Endothelial cell (in vitro differentiated cells): ENCODE measurements at places on chromosomes 6 and 20.
A peak's percentile ranks its signal among the peaks of the same experiment; 100 is the strongest.

DNA sequence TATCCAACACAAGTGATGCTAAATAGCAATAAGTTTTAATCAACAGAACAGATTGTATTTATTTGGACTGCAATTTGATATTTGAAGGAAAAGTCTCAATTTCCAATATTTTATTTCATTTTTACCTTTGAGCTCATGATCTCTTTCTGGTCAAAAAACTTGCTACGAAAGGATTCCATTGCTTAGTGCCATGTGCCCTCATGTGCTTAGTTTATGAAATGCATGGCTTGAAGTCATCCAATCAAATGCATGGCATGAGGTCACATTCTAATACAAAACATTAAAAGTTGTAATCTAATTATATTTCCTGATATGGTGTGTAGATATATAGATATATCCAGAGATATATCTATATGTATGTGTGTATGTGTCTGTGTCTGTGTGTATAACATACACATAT is 321.2 kb upstream of the ADGRB3 start:
- DNase-seq: no peak

DNA sequence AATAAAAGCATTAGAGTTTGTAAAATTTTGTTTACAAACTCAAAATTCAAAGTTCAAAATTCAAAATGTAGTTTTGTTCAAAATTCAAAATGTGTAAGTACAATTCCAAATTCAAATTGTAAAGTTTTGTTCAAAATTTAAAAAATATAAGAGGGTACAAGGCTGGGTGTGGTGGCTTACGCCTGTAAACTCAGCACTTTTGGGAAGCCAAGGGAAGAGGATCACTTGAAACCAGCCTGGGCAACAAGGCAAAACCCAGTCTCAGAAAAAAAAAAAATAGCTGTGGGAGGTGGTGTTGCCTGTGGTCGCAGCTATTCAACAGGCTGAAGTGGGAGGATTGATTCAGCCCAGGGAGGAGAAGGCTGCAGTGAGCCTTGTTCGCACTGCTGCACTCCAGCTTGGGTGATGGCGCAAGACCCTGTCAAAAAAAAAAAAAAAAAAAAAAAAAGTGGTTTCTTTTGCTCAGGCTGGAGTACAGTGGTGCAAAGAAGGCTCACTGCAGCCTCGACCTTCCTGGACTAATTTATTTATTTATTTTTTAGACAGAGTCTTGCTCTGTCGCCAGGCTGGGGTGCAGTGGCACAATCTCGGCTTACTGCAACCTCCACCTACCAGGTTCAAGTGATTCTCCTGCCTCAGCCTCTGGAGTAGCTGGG is 5.4 kb upstream of the ZBTB12 start:
- no peak for DNase-seq

GRCh38 chr20:40416274-40416673 is 272.8 kb downstream of the MAFB start:
- DNase-seq: no peak

- peak; percentile 72 for DNase-seq
Measured at GRCh38 chr6:168035098-168035660, 37.7 kb downstream of the KIF25 start.

- no peak for DNase-seq
Measured at GRCh38 chr6:25137480-25137879, 141.7 kb upstream of the CARMIL1 start.

DNA sequence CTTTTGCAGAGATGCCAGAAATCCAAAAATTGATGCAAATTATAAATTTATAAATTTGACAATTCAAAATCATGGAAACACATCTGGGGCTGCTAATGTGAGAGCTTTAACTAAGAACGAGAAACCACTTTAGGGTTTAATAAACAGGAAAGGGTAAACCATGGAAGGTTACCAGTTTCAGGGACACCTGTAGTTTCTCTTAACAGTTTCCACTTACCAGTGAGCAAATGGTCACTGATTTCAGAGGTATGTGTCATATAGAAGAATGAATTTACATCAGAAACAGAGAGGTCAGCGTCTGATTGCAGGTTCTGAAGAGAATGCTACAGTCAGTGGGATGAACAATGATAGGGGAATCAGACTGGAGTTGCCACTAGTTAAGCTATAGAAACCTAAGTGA is 24.8 kb upstream of the PCSK2 start:
- no peak for DNase-seq

DNA sequence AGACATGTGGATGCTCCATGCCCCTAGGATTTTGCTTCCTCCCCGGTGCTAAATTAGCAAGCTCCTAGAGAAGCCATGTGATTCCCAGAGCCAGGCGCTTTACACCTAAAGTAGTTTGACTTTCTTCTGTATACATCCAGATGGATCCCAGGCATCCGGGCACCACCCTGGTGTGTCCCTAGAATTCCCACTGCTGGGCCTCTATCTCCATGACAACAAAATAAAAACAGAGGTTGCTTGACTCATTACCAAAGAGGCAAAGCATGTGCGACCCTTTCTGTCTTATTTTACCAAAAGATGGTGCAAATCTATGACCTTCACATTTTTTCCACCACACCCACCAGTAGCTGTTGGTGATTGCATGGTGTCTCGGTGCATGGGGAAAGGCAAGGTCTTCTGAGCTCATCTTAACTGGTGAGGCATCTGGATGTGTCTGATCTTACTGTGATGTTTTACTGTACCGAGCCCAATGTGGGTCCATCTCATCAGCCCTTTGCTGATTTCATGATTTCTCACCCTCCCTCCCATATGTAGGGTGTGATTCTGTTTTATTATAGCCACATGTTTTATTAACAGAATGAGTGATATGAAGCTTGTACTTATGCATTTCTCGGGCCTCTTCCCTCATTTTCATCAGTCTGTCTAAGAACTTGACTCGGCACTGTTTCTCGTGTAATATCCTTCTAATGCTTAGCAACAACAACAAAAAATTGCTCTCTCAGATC is 27.4 kb upstream of the VAPB start:
- DNase-seq: no peak

DNA sequence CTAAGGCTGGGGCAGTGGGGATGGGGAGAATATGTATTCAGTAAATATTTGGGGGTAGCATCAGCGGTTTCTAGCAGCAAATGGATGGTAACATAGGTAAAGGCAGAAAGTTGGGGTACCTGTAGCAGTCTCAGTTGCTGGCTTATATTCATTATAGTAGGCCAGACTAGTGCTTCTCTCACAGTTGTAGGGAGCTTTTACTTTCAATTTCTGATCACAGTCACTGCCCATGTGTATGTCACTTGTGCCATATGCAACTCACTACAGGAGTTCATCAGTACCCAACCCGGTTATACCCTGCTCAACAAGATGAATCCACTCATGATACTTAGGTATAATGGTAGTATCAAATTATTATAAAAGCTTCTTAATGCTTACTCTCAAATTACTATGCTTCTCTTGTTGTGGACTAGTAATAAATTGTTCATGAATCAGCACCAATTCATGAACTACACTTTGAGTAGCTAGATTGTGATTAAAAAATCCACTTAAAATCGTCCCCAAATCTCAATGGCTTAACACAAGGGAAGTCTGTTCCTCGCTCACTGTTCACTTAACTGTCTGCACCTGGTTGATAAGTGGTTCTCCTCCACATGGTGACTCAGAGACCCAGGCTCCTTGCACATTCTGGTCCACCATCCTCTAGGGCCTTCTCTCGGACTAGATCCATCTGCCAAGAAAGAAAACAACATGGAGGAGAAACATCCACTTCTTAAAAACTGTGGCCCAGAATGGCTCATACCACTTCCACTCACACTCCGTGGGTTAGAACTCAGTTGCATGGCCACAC is 31.3 kb upstream of the MYLIP start:
- DNase-seq: no peak
